A375 (cell line): ENCODE measurements at places on chromosomes 11 and 22. TPM values are rescaled to one million over a fixed set of nuclear protein-coding genes. Genes with fewer than 3 reads are reported as not detected.

The FAT3 gene
- total RNA-seq: 1.8 and 4.3 TPM in 2 replicates

The SLC22A12 gene
- total RNA-seq: not detected in 2 replicates

The HBG1 gene
- not detected in 2 replicates for total RNA-seq

The TUBA8 gene
- total RNA-seq: 0.72 and 1.4 TPM in 2 replicates

The JHY gene
- 2.2 and 2.5 TPM in 2 replicates for total RNA-seq

The APOL5 gene
- total RNA-seq: not detected in 2 replicates

The PGR gene
- not detected in 2 replicates for total RNA-seq

The GP1BB gene
- 1.1 and 1.6 TPM in 2 replicates for total RNA-seq

The SYT13 gene
- not detected in 2 replicates for total RNA-seq

The OTOG gene
- total RNA-seq: not detected in 2 replicates

The CEP126 gene
- 0.90 and 1.4 TPM in 2 replicates for total RNA-seq

The OR8G1 gene
- total RNA-seq: 0.38 and 0.64 TPM in 2 replicates

The OR52B2 gene
- total RNA-seq: not detected in 2 replicates

The SLC25A45 gene
- 14.1 and 15.8 TPM in 2 replicates for total RNA-seq

The PSMA1 gene
- 131 and 134 TPM in 2 replicates for total RNA-seq

The ZBTB3 gene
- 5.0 and 6.7 TPM in 2 replicates for total RNA-seq

The CPSF7 gene
- total RNA-seq: 41.5 and 55.5 TPM in 2 replicates

The FGF4 gene
- total RNA-seq: not detected in 2 replicates

The NCAM1 gene
- total RNA-seq: 1.4 and 2.2 TPM in 2 replicates

The PDGFD gene
- 0.08 and 0.21 TPM in 2 replicates for total RNA-seq

The ASPHD2 gene
- total RNA-seq: 1.4 and 2.1 TPM in 2 replicates
